ENCODE measurements at places on chromosomes 7 and 10.

GRCh38 chr10:18261063-18261610 is 120.9 kb downstream of the CACNB2 start:
- no peak overlapping the region for H3K4me3 ChIP-seq
- H3K36me3 ChIP-seq = no peaks in the 10 kb centered on the region
- no peaks in the 10 kb centered on the region for H3K4me1 ChIP-seq
- H3K27me3 ChIP-seq = no peaks in the 10 kb centered on the region
- H3K27ac ChIP-seq = no peak overlapping the region
- DNase-seq = no peak

DNA sequence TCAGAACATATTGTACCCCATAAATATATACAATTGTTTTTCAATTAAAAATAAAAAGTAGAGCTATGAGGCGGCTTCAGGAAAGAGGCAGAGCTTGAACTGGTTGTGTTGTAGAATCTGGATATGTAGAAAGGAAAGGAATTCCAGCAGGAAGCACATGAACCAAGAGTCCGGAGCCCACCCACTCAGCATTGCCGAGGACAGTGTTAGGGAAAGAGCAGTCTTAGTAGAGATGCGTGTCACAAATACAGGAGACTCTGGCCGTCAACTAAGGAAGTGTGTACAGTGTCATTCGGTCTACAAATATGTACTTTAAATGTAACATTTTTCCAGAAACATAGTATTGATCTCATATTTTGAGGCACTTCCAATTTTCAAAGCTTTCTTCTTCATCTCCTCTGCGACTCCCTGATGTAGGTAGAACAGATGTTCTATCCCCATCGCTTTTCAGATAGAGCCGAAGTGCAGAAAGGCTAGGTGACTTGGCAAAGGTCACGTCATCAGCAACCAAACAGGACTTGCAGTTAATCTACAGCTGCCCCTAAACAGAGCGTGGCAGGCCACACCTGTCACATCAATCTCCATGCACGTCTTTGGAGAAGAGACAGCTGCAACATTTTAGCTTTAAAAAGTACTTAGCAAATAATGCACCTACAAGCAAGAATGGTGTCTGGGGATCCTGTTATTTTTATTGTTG is 25.3 kb upstream of the GJD4 start:
- H3K4me1 ChIP-seq = no peaks in the 10 kb centered on the region
- no peak overlapping the region for H3K27ac ChIP-seq
- no peak for DNase-seq
- H3K36me3 ChIP-seq = no peaks in the 10 kb centered on the region
- H3K4me3 ChIP-seq = no peak overlapping the region

- no peaks in the 10 kb centered on the region for H3K4me1 ChIP-seq
- H3K27ac ChIP-seq = no peak overlapping the region
- H3K4me3 ChIP-seq = no peak overlapping the region
- no peak for DNase-seq
Measured at GRCh38 chr7:1103009-1103788, 15.3 kb downstream of the GPER1 start.

DNA sequence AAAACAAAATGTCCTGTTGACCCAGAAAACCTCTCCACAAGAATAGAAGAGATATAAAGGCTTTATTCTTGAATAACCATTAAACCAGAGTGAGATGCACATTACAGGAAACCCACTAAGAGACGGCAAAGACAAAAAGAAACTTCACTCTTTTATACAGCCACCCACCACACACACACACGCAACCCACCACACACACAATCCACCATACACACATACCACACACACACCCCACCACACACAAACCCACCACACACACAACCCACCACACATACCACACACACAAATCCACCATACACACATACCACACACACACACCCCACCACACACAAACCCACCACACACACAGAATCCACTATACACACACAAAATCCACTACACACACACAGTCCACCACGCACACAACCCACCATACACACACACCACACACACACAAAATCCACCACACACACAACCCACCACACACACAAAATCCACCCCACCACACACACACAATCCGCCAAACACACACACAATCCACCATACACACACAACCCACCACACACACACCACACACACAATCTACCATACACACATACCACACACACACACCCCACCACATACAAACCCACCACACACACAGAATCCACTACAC is 9.5 kb upstream of the REPIN1 start:
- no peaks in the 10 kb centered on the region for H3K27me3 ChIP-seq
- no peak overlapping the region for H3K27ac ChIP-seq
- no peaks in the 10 kb centered on the region for H3K36me3 ChIP-seq
- no peak for DNase-seq
- H3K4me1 ChIP-seq = no peaks in the 10 kb centered on the region

GRCh38 chr10:131728286-131729228 is 172.3 kb upstream of the PPP2R2D start:
- H3K4me1 ChIP-seq = peaks cover 17% of the 10 kb centered on the region
- peak overlapping the region; percentile 78 for H3K27ac ChIP-seq
- H3K27me3 ChIP-seq = no peaks in the 10 kb centered on the region
- H3K4me3 ChIP-seq = no peak overlapping the region
- no peak for DNase-seq

- H3K4me1 ChIP-seq = peaks cover 29% of the 10 kb centered on the region
- no peaks in the 10 kb centered on the region for H3K36me3 ChIP-seq
- DNase-seq = no peak
- H3K4me3 ChIP-seq = no peak overlapping the region
- no peaks in the 10 kb centered on the region for H3K27me3 ChIP-seq
Measured at GRCh38 chr10:73889014-73889413, 14.7 kb upstream of the CAMK2G start.

DNA sequence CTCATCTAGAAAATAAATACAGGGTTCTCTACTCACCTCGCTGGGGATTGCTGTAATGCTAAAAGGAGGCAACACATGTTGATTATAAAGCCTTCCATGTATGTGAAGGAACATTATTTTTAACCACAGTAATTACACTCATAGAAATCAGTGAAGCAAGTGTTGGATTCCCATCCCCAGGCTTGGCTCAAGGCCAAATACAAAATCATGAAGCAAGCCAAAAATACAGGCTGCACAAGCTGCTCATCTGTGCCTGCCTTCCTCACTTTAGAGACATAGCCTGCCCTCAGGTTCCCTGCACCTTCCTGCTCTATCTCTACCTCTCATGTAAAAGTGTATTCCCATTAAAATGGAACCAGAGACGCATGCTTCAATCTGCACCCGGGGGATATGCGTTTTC is 1077.1 kb upstream of the C7orf33 start:
- H3K4me1 ChIP-seq = peaks cover 4% of the 10 kb centered on the region
- DNase-seq = no peak
- H3K27ac ChIP-seq = no peak overlapping the region

DNA sequence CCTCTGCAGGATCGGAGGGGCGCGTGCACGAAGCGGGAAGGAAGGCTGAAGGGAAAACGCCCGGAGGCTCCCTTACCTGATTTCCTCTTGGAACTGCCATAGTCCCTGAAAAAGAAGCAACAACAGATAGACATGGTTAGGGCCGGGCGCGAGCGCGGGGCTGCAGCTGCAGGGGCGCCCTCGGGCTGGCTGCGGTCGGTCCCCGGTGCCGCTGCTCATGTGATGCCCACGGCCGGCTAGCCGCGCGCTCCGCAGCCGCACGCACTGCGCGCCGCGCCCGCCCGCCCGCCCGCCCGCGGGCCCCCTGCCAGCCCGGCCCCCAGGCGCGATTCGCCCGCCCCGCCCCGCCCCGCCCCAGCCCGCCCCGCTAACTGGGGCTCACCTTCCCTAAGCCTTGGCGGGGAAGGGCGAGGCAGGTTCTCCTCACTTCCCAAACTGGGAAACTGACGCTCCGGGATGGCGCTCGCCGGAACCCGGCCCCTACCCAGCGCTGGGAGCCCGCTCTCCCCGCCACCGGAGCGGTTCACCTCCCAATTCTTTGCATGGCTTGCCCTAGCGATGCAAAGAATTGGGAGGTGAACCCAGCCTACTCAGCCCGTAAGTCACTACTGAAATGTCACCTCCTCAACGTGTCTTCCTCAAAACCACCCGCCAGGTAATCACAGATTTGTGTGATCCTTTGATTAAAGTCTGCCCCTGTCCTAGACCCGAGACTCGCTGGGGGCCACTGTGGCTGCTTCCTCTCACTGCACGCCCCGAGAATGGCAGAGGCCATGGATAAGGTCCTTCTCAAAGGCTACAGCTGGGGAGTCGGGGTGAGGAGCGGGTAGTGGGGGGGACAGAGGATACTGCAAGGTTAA is 162.2 kb downstream of the SH3PXD2A start:
- H3K4me1 ChIP-seq = peaks cover 24% of the 10 kb centered on the region
- no peaks in the 10 kb centered on the region for H3K27me3 ChIP-seq
- H3K27ac ChIP-seq = no peak overlapping the region
- H3K36me3 ChIP-seq = no peaks in the 10 kb centered on the region

DNA sequence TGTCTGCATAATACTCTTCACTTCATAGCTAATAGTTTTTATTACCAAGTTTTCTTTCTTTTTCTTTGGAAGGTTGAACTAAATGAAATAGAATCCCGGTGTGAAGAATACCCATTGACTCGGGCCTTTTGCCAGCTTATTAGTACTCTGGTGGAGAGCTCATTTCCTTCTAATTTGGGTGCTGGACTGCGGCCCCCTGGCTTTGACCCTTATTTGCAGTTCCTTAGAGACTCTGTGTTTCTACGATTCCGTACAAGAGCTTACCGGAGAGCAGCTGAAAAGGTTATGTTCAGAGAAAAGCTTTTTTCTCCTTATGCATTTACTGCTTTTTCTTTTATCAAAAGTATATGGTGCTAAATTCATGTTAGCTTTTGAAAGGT is 40.2 kb downstream of the NUP205 start:
- no peak overlapping the region for H3K27ac ChIP-seq
- no peak for DNase-seq
- H3K4me1 ChIP-seq = peaks cover 9% of the 10 kb centered on the region

DNA sequence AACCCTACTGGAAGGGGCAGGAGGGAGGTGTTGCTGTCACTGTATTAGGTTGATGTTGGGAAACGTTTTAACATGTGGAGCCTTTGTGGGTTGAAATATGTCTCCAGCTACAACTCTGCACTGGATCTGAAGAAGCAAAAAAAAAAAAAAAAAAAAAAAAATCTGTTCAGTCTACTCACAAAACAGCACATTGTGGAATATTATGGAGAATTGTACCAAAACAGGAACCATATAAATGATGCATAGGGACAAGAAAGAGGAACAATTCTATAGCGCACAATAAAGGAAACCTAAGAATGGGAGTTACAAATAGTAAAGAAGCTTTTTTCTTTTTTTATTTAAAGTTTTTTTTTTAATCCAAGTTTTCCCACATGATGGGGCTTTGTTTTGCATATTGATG is 63.8 kb downstream of the CCSER2 start:
- H3K36me3 ChIP-seq = peaks cover 3% of the 10 kb centered on the region
- H3K27ac ChIP-seq = no peak overlapping the region
- no peak for DNase-seq
- no peaks in the 10 kb centered on the region for H3K4me1 ChIP-seq

DNA sequence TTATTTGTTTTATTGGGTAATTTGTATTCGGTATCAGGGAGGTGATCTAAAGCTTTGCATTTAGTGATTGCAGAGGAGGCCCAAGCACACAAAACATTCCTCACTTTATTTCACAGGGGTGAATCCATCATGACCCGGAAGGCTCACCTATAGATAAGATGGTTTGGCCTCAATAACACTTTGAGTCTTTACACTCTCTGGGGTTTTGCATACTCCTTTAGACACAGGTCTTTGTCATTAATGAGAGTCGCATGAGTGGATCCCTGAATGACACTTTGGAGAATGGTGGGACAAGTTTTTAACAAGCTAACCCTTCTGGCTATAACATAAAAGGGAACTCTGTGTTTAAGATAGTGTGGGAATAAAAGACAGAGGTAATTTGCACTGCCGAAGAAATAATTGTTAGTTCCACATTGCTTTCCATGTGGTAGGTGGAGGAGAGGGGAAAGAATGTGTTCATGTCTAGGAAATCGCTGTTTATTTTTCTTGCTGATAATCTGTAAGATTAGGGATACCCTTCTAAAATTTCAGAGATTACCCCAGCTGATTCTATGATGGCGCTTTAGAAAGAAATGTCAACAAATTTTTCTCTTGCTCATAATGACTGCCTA is 455.8 kb downstream of the TFEC start:
- no peaks in the 10 kb centered on the region for H3K27me3 ChIP-seq
- no peak for DNase-seq
- H3K4me1 ChIP-seq = no peaks in the 10 kb centered on the region
- no peaks in the 10 kb centered on the region for H3K36me3 ChIP-seq
- no peak overlapping the region for H3K27ac ChIP-seq

DNA sequence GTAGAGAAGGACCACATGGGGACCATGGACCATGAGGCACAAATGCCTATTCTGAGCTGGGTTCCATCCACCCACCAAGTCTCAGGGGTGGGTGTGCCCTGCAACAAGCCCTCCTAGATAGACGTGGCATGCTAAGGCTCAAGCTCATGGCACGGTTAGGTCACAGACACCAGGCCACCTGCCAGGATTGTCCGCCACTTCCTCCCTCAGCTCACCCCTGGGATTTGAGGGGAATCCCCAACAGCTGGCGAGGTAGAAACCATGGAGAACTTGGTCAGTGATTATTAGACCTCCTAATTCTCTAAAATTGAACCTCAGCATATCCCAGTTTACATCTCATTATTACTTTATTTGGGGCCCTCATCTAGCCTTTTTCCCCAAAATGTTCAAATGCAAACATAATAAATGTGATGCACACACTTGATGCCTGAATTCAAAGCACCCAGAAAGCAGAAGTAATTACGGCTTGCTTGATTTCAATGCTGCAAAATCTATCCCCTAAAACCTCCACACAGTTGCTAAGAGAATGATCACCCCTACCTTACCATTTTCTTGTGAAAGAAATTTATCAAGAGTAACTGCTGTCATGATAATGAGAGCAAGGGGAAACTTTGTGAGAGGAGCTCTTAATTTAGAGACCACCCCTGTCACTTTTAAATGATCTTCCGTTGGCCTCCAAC is 366.6 kb upstream of the PFKP start:
- H3K4me1 ChIP-seq = no peaks in the 10 kb centered on the region
- H3K27ac ChIP-seq = no peak overlapping the region
- no peaks in the 10 kb centered on the region for H3K36me3 ChIP-seq
- H3K27me3 ChIP-seq = no peaks in the 10 kb centered on the region

DNA sequence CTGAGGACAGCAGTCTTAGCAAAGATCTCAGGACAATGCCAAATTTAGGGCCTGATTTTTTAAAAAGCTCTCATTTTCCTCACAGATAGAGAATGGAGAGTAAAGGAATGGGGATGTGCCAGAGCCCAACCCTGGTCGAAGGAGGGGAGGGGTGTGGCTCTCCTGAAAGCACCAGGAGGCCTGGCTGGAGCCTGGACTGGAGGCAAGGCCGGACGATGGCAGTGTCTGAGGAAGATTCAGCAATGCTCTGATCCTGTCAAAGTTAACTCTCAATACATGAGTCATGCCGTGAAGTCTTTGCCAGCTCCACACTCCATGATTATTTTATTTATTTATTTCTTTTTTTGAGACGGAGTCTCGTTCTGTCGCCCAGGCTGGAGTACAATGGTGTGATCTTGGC is 108.3 kb downstream of the UPF2 start:
- no peak for DNase-seq
- peak overlapping the region; percentile 10 for H3K27ac ChIP-seq
- H3K27me3 ChIP-seq = no peaks in the 10 kb centered on the region
- peaks cover 6% of the 10 kb centered on the region for H3K36me3 ChIP-seq

- no peaks in the 10 kb centered on the region for H3K4me1 ChIP-seq
- no peak for DNase-seq
- no peak overlapping the region for H3K27ac ChIP-seq
- no peaks in the 10 kb centered on the region for H3K36me3 ChIP-seq
- no peak overlapping the region for H3K4me3 ChIP-seq
- H3K27me3 ChIP-seq = peaks cover 1% of the 10 kb centered on the region
Measured at GRCh38 chr10:98349508-98349922, 65.5 kb downstream of the PYROXD2 start.

GRCh38 chr10:99976886-99977665 is 32.7 kb downstream of the DNMBP start:
- peak overlapping the region; percentile 33 for H3K27ac ChIP-seq
- DNase-seq = no peak
- peaks cover 28% of the 10 kb centered on the region for H3K4me1 ChIP-seq
- H3K36me3 ChIP-seq = no peaks in the 10 kb centered on the region
- no peaks in the 10 kb centered on the region for H3K27me3 ChIP-seq
